ENCODE measurements at places on chromosomes 6 and 20.

GRCh38 chr20:47642118-47642517, 140.4 kb downstream of the NCOA3 start:
- no peak for DNase-seq

DNA sequence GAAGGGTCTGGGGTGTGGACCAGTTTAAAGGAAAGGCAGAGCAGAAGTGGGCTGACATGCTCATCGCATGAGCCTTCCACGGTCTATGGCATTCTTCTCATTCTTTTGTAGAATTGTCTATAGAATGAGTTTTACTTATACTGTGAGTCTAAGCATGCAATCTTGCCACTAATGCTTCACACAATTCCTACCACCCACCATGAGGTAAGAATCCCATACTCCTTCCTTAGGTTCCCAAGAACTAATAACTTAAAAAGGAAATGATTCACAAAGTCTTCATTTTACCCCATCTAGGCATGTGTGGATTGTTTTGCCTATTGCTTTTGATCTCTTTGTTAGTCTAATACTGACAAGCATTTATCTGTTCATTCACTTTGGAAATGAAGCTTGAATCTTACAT, 195.2 kb downstream of the LY86 start:
- no peak for DNase-seq

GRCh38 chr20:10670501-10671220, 3.1 kb downstream of the JAG1 start:
- no peak for DNase-seq

GRCh38 chr6:90080876-90081481, 186.7 kb downstream of the GJA10 start:
- DNase-seq, result no peak

DNA sequence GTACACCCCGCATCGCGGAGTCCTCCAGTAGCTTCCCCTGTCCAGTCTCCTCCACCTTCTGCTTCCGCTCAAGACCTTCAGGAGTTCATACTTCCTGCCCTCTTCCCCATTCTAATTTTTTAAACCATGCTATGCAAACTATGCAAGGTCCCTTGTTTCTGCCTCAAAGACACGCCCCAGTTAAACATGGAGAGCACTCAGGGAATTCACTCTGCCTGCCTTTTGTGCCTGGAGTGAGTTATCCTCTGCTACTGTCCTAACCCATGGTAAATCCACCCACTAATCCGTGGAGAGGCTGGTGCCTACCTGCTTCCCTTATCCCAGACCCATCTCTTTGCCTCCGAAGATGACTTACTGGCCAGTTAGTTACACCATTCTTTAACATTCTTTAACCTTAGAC, 473.7 kb upstream of the JARID2 start:
- no peak for DNase-seq

- DNase-seq, result no peak
These were observed 40.4 kb downstream of the DNAAF9 start for GRCh38 chr20:3367089-3367488.

- no peak for DNase-seq
These were observed 10.3 kb downstream of the TOP1 start for GRCh38 chr20:41038878-41039404.

DNA sequence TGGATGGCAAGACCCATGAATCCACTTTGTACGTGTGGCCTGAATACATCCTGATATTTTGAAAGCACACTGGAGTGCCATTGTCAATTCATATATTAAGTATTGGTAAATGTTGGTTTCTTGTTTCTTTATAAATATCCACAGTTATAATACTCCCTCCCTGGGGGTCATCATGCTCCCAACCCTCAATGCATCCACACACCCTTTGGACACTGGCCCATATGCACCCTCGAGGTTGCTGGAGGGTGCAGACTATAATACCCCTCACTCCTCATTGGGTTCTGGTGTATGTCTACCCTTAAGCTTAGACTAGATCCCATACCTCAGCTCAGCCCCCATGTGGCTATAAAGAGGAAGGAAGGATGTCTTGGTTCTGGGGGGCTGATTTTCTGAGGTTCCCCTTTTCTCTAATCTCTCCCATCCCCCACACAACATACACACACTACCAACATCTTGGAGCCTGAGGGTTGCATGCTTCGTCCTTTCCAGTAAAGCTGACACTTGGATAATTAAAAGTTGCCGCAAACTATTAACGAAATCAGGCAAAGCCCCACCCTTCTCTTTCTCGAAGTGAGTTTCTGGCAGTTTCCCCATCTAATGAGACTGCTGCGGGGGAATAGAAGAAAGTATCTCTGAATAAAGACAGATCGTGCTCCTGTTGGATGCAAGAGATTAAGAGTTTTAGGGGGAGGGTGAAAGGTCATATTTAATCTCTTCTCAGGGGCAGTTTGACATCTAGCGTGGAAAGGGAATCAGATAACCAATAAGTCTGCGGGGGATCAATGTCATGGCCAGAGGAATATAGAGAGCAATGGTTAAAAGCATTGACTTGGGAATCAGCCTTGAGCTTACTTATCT, 7.4 kb downstream of the PIM1 start:
- no peak for DNase-seq

DNA sequence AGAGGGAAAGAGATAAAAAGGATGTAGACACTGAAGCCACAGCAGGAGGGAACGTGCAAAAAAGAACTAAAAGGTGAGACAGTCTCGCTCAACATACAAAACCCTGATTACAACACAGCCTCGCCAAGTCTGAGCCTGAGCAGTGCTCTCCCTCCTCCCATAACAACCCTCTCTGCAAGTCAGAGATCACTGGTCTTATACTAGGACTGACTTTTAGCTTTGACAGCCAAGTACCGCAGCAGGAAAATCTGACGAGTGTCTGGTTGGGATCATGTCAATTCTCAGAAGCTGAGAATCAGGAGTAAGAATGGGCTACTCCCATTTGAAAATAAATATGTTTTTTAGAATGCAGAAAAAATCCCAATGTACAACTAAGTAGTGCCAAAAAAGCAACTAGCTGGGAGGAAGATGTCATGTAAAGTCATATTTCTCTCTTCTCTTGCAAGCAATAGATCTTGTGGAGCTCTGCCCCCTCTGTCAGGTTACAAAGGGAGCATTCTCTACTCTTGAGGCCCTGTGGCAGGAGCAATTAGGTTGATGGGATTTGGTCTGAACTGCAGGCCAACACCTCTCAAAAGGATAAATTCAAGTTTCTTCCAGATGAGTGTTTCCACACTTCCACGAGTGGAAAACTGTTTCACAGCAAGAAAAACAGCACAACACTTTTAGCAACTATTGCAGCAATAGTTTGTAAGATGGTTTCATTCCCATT, 118.9 kb upstream of the COL21A1 start:
- no peak for DNase-seq

DNA sequence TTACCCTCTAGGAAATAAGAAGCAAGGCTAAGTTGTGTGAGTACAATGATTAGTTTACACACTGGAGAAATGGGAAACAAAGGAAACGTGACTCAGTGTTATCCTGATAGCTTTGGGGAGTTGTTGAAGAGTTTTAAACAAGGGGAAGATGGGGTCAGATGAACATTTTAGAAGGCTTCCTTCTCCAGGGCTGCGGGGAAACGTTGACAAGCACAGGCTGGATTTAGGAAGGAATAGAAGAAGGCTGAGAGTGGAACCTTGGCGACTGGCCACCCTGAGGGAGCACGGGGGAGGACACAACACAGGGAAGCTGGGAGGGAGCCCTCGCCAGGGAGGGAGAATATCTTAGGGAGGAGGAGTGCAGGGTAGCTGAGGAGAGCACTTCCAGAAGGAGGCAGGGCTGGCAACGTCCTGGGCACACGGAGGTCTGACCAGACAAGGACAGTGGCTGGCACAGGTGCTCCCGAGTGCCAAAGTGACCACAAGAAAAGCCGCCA, 134.7 kb downstream of the AIG1 start:
- no peak for DNase-seq

GRCh38 chr20:44549123-44549522, 27.3 kb upstream of the SERINC3 start:
- DNase-seq, result no peak

- no peak for DNase-seq
These were observed 315.4 kb downstream of the PLCB1 start for GRCh38 chr20:8447262-8448120.

DNA sequence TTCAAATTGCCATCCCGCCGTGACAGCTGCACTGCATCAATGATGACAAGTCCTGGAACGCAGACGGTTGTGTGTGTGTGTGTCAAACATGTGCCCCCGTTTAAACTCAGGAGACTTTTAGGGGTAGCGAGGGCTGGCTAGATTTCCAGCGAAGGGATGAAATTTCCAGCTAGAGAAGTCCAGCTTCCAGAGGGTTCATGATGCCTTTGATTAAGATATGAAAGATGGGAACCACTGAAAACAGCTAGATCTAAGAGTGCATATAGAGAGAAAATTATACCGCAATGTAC, 644 bp downstream of the KIZ start:
- no peak for DNase-seq

All from foreskin fibroblast (primary cell).